Stimulated activated CD4-positive, alpha-beta T cell treated with anti-CD3 and anti-CD28 coated beads, TNF-alpha, amount 100 ng/mL, for 1 hour (primary cell): ENCODE measurements at places on chromosomes 13 and 19.
A peak's percentile ranks its signal among the peaks of the same experiment; 100 is the strongest.

DNA sequence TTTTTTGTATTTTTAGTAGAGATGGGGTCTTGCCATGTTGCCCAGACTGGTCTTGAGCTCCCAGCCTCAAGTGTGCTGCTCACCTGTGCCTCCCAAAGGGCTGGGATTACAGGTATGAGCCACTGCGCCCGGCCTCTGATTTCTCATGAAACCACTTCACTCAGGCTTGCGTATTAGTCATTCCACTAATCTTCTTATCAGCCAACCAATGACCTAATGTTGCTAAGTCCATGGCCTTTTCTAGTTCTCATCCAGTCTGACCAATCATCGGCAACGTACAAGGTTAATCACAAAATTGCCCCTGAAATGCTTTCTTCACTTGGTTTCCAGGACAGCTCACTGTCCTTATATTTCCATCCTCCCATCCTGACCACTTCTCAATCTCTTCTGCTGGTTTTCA is 605.3 kb upstream of the SLC10A2 start:
- DNase-seq = no peak

DNA sequence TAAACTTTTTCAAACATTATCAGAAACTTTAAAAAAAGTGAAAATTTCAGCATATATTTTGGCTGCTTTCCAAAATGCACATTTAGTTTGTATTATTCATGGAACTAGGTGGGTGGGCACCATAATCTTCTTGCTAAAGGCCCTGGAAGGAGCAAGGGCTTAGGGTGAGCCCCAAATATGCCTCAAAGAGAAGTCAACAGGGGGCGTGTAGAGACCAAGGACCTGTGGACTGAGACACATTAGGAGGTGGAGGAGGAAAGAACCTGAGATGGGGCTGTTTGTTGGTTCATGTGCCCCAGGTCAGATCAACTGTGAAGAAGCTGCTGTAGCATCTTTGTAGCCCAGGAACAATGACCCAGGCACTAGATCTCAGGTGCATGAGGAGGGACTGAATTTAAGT is 79.6 kb upstream of the OLFM4 start:
- DNase-seq = no peak

- DNase-seq = no peak
Observed at GRCh38 chr13:66811455-66811854, 418.7 kb downstream of the PCDH9 start.

- DNase-seq = no peak
Observed at GRCh38 chr13:48873587-48873986, 102.1 kb upstream of the FNDC3A start.

- DNase-seq = no peak
Observed at GRCh38 chr13:39773833-39774232, 118.4 kb downstream of the COG6 start.

DNA sequence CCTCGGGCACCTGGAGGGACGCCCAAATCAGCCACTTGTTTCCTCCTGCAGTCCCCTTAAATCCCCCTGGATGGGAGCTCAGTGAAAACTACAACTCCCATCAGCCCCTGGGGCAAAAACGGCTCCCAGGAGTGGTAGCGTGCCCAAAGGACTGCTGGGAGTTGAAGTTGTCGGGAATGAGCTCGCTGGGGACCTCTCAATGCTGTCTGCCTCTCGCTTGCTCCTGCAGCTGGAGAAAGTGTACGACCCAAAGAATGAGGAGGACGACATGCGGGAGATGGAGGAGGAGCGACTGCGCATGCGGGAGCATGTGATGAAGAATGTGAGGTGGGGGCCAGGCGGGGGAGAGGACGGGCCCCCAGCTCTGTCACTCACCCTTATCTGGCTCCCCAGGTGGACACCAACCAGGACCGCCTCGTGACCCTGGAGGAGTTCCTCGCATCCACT is 14.7 kb upstream of the DHDH start:
- no peak for DNase-seq

- DNase-seq = no peak
Observed at GRCh38 chr13:30895773-30896172, 10.3 kb upstream of the MEDAG start.

DNA sequence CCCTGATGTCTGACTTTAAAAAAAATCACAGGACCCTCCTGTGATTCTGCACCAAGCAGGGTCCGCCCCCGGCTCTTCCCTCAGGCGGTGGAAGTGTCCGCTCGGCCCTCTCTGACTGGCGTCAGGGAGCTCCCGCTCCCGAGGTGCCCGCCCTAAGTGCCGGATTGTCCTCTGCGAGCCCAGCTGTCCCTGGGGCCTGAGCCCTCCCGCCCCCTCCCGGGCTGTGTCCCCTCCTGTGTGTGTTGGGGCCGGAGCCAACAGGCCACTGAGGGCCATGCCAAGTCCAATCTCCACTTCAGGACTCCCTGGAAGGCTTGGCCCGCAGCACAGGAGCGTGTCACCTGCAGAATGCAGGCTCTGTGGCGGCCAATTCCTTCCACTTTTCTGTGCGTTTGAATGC is 25.4 kb downstream of the MAP2K2 start:
- DNase-seq = no peak

- DNase-seq = no peak
Observed at GRCh38 chr19:18839465-18840287, 7.9 kb downstream of the UPF1 start.

DNA sequence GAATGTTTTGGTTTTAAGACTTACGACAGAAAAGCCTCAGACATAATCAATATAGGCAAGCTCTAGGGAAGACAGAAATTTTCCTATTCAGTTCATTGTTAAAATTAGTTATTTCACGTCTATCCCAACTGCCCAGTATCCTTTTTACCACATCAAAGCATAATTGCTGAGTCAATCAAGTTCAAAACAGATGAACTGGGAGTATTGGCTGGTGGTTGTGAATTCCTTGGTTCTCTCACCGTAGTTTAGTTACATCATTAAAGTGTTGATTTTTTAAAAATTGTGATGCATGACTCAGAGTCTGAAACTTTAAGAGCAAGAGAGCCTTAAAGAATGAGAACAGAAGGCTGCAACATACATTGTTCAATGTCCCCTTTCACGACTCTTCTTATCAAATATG is 143.3 kb upstream of the FREM2 start:
- DNase-seq = no peak

- no peak for DNase-seq
Observed at GRCh38 chr13:47901441-47901840, 99.6 kb downstream of the SUCLA2 start.

DNA sequence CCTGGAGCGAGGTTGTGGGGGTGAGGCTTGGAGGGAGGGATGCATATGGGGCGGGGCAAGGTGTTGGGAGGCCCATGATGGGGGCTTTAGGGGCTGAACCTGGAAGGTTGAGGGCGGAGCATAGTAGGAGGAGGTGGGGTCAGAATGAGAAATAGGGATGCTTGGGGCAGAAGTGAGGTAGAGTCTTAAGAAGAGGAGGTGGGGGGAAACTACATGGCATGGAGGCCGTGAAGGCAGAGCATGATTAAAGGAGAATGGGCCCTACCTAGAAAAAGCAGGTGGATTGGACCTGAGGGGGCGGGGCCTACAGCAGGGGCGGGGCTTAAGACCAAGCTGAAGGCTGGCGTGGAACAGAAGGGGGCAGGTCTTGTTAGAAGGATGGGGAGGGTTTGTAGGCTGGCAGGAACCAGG is 799 bp downstream of the NR1H2 start:
- DNase-seq = no peak

DNA sequence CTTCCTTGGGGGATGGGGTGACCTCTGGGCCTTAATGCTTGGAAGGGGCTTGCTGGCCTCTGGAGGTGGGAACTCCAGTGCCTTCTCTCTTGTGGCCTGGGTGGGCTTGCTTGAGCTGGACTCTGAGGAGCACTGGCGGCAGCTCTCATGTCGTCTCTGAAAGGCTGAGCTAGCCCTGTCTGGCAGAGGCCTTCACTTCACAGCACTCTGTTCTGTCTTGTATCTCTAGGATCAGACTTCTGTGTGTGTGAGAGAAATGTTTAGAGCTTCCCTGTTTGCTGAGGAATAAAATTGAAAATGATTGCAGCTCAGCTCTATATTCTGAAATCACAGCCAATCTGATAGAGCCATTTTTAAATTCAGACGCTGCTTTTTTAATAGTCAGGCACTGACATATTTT is 185.3 kb downstream of the KCNRG start:
- DNase-seq = no peak

- no peak for DNase-seq
Observed at GRCh38 chr13:33577007-33577406, 240.9 kb upstream of the RFC3 start.

DNA sequence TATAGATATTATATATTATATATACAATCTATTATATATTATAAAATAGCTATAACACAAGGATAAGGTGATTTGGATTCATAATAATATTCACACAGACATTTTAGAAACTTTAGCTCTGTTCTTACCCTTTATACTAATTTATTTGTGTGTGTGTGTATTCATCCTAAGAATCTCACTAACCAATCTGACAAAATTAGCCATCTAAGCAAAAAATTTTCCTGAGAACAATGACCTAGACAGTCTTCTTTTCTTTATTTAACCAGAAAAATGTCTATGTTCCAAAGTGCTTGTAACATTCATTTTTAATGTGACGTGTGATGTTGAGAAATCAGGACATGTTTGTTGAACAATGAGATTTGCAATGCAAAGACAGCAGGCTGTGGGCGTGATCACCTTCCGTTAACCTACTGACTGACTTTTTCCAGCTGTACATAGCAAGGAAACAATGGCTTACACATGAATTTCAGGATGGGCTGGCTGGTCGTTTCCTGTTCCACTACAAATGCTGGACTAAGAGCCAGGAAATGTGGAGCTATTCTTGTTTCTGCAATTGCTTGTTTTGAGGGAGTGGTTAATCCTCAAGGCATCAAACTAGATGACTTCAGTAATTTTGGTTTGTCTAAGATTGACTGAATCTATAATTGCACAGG is 634.6 kb upstream of the ARGLU1 start:
- no peak for DNase-seq

GRCh38 chr13:106633321-106633720 is 65.4 kb upstream of the ARGLU1 start:
- no peak for DNase-seq

DNA sequence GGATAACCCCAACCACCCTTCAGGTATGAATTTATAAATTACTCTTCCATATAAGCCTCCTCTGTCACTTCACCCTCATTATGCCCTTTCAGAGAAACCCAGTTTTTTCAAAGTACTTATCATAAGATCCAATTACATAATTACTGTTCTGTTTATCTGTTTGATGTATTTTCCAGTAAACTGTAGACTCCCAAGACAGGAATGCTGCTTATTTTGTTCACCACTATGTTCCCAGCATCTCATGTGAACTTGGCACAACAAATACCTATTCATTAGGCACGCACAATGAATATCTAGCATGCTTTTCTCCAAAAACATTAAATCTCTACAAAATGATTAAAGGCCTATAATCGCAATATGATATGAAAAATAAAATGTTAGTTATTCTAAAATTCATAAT is 13.2 kb downstream of the ENOX1 start:
- no peak for DNase-seq

DNA sequence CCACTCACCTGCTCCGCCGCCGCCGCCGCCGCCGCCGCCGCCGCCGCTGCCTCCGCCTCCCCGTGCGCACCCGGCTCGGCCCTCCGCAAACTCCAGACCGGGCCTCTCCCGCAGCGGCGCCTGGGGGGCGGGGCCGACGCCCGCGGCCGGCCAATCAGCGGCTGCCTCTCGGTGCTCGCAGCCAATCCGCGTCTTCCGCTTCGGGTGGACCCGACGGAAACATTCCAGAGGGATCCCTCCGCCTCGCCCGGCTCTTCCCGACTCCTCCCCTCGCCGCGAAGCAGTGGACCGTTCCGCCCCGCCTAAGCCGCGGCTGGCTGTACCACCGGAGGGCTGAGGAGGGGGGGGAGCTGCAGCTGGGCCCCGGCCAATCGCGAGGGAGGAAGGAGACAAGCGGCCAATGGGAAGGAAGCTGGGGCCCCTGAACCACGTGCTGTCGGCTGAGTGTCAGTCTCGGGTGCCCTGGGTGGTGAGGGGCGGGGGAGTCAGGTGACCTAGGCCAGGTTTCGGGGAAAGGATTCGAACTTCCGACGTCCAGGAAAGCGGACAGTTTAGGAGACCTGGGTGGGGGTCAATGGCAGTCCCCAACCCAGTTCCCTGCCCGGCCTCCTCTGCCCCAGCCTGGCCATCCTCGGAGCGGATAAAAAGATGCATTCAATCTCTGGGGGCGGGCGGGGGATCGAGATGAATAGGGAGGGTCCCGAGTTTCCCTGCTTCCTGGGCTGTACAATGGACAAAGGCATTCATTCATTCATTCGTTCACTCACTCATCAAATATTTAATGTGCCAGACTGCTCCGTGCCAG is at the start of gene GIPC1:
TSS of gene GIPC1 (minus strand) at position 99 of the 805 bp plus-strand sequence. CDS start 13,151 bp downstream, outside the sequence.
- DNase-seq = peak; percentile 67

DNA sequence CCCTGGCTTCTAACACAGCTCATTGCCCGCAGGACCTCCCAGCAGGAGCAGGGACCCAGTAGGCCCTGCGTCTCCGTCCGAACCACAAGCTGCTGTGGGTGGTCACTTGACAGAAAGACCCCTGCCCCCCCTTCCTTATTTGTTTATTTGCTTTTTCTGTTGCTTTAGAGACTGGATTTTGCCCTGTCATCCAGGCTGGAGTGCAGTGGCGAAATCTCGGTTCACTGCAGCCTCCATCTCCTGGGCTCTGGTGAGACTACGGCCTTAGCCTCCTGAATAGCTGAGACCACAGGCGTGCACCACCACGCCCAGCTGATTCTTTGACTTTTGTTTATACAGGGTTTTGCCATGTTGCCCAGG is 7.6 kb upstream of the PTBP1 start:
- no peak for DNase-seq

GRCh38 chr19:7859831-7860713 is 14.1 kb downstream of the PRR36 start:
- DNase-seq = no peak

DNA sequence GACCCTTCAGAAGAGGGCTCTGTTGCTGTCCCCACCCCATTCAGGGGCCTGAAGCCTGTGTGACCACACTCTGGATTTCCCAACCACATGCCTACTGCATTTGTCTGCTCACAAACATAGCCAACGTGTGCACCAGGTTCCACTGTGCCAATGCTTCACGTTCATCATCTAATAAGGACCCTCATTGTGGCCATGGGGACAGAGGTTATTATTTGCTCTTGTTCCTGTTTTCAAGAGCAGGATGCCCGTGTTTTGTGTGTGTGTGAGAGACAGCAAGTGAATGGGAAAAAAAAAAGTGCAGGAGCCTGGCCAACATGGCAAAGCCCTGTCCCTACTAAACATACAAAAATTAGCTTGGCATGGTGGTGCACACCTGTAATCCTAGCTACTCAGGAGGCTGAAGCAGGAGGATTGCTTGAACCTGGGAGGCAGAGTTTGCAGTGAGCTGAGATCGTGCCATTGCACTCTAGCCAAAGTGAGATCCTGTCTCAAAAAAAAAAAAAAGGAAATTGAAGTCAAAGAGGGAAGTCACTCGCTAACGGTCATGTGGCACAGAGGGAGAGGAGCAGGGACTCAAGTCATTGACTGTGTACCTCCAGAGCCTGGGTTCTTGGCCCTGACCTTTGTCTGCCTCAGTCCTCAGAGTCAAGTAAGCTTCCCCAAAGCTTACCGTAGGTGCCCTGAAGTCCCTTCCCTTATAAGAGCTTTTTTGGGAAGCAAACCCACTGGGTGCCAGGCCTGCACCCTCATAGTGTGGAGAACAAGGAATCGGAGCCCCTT is 6.9 kb downstream of the B3GNT8 start:
- DNase-seq = no peak
